ENCODE measurements at places on chromosomes 2 and 18. TPM values are rescaled to one million over a fixed set of nuclear protein-coding genes. Genes with fewer than 3 reads are reported as not detected.
A peak's percentile ranks its signal among the peaks of the same experiment; 100 is the strongest.

The IL1F10 gene
- total RNA-seq, result not detected

The CD226 gene
- total RNA-seq, result 0.49 TPM

DNA sequence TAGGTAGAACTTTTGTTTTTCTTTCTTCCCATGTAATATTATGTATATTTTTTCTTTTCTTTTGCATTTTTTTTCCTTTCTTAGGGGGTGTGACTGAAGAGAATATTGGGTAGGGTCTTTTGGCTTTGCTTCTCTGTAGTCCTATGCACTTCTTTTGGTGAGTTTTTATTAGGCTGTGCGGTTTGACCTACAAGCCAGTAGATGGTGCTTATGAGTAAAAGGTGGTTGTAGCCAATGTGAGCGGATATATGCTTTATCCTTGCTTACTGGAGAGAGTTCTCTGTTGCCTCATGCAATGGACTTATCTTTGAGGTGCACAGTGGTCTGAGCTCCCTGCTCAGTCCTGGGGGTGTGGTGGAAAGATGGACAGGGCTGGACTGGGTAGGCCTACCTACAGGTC lies 52.7 kb downstream of the DSEL start:
- peak; percentile 3 for DNase-seq

DNA sequence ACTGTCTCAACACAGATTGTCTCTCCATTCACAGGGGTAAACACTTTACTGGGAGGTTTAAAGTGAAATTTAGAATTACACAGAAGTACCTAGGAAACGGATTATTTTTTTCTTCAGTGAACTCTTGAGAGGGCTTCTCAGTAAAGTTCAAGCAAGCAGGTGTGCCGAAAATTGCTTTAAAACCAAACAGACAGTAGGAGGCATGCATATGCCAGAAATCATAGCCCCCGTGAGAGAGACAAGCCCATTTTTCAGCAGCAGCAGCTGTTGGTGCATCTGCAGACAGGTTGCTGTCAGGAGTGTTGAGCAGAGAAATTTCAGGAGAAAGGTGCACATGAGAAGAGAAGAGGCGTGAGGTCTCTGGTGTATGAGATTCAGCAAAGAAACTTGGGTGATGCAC lies 2115.5 kb upstream of the CELF4 start:
- DNase-seq, result no peak
